Stromal cell of bone marrow (primary cell): ENCODE measurements at places on chromosomes 1 and 21.

- DNase-seq = no peak
Observed at GRCh38 chr1:167973832-167974231, 37.0 kb upstream of the MPC2 start.

DNA sequence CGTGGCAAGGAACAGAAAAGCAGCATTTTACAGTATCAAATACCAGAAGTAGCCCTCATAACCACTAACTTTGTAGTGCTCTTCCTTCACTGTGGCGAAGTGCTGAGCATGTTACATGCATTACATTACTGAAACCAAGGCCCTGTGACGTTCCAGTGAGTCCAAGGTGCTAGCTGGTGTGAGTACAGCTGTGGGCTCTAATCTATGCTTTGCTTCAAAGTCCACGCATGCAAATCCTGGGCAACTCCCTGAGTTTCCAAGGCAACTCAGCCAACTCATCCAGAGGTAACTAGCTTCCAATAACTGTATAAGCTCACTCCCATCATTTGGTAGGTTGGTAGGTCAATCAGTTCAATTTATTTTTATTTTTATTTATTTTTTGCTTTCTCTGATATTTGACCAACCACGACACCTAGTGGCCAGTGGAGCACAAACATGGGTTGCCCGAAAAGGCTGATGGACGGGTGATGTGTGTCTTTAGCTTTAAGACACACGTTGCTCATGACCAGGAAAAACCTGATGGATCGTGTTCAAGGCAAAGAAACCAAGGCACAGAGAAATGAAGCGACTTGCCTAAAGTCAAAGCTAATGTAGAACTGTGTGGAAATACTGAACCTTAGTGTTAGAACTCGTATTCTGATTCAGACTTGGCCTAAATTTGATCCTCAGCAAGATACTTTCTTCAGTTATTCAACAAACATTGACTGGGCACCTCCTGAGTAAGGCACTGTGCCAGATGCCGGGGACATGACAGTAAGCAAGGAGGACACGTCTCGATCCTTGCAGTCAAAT, 73.0 kb downstream of the GNG12 start:
- peak; percentile 56 for DNase-seq

GRCh38 chr1:147266381-147266780, 23.9 kb downstream of the CHD1L start:
- DNase-seq = no peak

- DNase-seq = no peak
Observed at GRCh38 chr1:183732236-183732880, 72.6 kb upstream of the RGL1 start.

GRCh38 chr1:248695451-248696132, 7.0 kb downstream of the OR14I1 start:
- no peak for DNase-seq

DNA sequence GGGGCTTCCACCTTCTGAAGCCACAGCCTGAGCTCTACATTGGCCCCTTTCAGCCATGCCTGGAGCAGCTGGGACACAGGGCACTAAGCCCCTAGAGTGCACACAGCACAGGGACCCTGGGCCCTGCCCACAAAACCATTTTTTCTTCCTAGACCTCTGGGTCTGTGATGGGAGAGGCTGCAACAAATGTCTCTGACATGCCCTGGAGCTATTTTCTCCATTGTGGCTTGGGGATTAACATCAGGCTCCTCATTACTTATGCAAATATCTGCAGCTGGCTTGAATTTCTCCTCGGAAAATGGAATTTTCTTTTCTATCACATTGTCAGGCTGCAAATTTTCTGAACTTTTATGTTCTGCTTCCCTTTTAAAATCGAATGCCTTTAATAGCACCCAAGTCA, 795.7 kb downstream of the LTN1 start:
- no peak for DNase-seq

DNA sequence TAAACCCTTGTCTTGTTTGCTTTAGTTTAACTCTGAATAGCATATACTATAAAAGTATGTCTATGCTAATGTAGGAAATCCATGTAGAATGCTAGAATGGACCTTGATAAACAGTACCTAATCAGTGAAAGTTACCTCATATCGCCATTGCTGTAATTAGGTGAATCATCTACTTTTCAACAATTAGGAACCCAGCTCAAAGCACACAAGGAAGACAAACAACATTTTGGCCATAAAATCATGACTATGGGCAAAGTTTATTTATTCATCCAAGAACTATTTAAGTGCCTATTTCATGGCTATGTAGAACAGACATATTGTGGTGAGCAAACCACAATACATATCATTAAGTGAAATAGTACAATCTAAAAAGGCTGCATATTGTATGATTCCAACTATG, 1043.2 kb downstream of the BRINP3 start:
- no peak for DNase-seq

GRCh38 chr1:21082073-21082472, 94.6 kb downstream of the EIF4G3 start:
- no peak for DNase-seq

DNA sequence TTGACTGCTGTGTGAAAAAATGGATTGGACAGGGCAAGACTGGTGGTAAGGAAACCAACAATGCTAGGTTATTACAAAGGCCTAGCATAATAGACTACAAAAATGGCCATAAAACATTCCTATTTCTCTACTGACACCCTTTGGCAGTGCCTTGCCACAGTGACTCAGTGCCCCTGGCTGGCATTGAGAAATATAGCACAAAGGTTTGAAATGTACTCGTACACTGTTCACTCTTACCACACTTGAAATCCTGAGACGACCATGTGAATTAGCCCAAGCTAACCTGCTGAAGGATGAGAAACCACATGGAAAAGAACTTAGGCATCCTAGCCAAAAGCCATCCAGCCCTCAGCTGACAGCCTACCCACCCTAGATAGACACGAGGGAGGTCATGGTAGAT, 149.8 kb upstream of the PALMD start:
- DNase-seq = no peak

- no peak for DNase-seq
Observed at GRCh38 chr1:109254621-109255096, 5.3 kb downstream of the CELSR2 start.

- no peak for DNase-seq
Observed at GRCh38 chr1:110134050-110134595, 16.2 kb upstream of the SLC6A17 start.

- DNase-seq = no peak
Observed at GRCh38 chr1:181392613-181393220, 90.6 kb upstream of the CACNA1E start.

DNA sequence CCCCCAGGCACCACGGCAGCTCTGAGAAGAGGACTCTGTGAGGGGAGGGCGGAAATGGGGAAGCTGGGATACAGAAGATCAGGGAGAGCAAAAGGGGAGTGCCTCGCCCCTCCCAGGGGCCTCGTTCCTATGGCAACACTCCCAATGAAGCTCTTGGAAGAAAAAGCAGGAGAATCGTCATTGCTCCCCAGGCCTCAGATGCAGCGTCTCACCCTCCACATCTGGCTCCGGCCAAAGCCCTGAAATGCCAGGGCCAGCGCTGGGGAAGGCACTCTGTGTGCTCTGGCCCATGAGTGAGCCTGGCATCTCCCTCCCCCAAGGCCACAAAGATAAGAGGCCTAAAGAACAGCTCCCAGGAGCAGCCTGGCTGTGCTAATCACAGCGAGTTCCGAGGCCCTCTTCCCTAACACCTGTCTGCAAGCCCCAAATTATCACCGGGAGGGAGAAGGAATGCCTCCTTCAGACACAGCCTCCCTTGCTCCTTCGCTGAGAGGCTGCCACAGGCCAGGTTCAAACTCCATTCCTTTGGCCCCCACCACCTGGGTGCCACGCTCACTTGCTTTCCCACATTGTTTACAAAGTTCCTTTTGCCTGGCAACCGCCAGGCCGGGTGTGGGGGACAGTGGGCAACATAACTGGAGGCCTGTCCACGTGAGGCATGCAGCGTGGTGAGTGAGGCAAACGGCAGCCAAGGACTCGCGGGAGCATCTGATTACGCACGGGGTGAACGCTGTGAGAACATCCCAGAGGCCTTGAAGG, 27.8 kb downstream of the ECE1 start:
- DNase-seq = peak; percentile 88

DNA sequence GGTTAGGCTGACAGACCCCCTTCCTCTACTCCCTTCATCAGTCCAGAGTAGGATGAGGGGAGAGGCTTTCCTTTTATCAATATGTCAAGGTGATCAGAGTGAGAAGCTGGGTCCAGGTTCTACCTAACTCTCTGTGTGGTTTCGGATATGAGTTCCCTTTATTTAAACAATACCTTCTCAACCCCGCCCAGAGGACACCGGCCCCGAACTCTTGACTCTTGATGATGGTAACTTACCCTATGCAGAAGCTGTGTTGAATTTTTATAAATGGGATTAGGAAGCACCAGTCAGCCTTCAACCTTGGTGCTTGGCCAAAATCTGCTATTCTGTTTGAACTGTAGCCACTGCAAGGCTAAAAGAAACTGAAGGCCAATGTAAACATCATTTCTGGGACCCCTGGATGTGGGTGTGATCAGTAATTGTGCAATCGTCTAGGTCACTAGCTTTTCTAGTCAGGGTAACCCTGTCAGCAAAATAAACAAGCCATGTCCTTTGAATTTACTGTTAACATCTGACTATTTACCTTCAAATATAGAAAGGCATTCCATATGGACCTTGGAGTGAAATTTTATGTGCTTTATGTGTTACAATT, 398.3 kb downstream of the SEC16B start:
- no peak for DNase-seq

DNA sequence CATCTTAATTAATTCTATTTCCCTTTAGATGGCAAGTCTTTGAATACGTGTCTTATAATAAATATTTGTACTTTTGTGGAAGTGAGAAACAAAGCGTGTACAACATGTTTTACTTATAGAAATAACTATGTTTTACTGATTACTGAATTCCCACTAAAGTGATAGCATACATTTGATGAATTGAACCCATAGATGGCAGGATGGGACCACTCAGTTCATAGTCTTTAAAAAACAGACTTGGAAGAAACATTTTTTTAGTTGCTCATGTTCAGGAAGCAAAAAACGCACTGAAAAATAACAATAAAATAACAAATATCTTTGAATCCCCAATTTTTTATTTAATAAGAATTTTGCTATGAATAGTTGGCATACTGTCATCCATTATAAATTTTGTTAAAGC, 507.1 kb upstream of the ZRANB2 start:
- peak; percentile 32 for DNase-seq

GRCh38 chr21:30710499-30710898, 8.1 kb downstream of the KRTAP21-3 start:
- no peak for DNase-seq

DNA sequence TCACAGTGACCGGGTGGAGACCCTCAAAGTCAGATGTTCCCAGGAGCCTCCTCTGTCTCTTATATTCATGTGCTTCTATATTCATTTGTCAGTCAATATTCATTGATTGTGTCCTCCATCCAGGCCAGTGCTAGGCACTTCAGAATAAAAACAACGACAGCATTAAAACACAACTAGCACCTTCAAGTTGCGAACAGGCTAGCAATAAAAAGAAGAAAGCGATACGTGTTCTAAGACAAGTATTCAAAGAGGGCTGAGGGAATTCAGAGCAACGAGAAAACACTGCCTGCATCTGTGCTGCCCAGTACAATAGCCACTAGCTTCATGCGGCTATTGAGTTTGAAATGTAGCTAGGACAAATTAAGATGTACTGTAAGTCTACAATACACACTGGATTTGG, 138.0 kb downstream of the PLXNA2 start:
- no peak for DNase-seq

DNA sequence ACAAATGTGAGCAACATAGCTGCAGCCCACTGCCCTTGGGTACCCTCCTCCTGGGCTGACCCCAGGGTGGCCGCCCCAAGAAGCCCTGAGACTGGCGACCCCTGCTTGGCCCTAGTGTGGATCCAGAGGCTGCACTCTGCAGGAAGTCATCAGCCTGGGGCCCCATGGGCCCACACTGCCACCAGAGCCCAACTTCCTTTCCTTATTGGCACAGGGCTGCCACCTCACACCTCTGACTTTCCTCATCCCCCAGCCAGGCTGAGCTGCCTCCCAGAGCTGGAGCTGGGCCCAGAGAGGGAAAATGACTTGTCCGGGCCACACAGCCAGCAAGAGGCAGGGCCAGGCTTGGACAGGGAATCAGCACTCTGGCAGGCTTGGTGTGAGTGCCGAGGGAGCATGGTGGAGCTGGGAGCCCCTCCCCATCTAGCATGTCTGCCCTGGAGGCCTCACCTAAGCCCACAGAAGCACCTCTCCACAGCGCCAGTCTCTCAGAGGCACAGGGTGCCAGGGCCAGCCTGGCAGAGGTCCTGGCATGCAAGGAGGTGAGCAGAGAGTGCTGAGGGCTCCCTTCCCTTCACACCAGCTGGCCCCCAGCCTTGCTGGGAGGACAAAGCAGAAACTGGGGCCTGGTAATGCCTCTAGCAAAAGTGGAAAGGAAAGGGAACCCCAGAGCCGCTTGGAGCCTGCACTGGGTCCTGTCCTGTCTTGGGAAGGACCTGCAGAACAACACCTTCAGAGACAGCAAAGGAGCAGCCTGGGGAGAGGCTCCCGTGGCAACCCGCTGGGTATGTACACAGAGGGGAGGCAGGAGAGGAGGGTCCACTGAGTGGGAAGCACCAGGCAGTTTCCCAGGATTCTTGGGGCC, 3.2 kb downstream of the RAP1GAP start:
- DNase-seq = no peak

GRCh38 chr1:19432943-19433718, 52.2 kb downstream of the CAPZB start:
- no peak for DNase-seq

DNA sequence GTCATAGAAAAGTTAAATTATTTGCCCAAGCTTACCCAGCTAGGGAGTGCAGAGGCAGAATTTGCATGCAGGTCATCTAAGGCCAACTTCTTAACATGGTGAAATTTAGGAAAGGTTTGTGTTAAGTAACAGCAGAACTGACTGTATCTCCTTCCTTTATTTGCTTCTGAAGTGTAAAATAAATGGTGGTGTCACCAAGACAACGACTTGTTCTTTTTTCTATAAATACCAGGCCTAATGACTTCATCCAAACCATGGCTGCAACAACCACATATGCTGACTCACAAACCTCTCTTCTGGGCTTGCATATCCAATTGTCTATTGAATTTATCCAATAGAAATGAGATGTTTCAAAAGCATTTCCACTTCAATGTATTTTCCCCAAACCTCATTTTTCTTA, 19.1 kb downstream of the COL24A1 start:
- DNase-seq = peak; percentile 89

GRCh38 chr21:20592463-20592862, 405.7 kb upstream of the NCAM2 start:
- DNase-seq = no peak

DNA sequence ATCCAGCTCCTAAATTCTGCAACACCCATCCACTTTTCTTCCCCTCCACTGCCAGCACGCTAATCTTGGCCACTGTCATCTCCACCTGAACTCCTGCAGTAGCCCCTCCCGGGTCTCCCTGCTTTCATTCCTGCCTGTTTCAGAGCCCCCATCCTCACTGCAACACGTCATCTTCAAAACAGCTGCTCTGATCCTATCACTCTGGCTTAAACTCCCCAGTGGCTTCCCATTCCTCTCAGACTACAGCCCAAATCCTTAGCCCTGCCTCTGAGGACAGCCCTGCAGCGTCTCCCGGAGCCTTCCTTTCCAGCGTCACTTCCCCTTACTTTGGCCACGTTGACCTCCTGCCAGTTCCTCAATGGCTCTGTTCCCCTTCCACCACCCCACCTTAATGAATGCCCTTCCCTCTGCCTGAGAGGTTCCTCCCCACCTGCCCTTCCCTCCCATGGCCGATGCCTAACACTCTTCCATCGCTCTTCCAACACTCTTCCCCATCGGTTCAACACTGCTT, 22.9 kb upstream of the IFNAR2 start:
- no peak for DNase-seq
